ENCODE measurements at places on chromosomes 3 and 15. TPM values are rescaled to one million over a fixed set of nuclear protein-coding genes. Genes with fewer than 3 reads are reported as not detected.

Gene BCL2A1
- 5.1 TPM for total RNA-seq

Gene CHRNA7
- 14.4 TPM for total RNA-seq

Gene NR1I2
- 0.96 TPM for total RNA-seq

Gene RRP9
- total RNA-seq, result 20.9 TPM

Gene MCF2L2
- 7.2 TPM for total RNA-seq

Gene ANKRD63
- not detected for total RNA-seq

Gene SMAD3
- 11.1 TPM for total RNA-seq

Gene CADM2
- total RNA-seq, result 3.4 TPM

Gene RAB27A
- 39.5 TPM for total RNA-seq

DNA sequence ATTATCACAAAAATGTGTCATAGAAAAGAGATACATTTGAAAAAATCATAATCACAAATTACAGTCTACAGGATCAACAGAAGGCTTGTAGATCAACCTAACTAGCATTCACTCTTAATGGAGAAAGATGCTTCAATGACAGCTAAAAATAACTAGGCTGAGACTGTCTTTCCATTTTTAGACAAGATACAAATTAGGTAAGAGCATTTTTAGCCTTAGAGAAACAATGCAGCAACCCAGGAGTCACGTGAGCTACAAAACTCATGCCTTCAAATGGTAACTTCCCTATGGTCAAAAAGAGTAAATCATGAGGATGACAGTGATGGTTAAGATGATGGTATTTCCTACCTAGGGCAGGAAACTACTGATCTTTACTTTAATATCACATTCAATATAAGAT is 415.4 kb downstream of the MAGI1 start:
- no peak for DNase-seq

- peak; percentile 63 for DNase-seq
These were observed 424.8 kb downstream of the LPP start for GRCh38 chr3:188578576-188579363.

DNA sequence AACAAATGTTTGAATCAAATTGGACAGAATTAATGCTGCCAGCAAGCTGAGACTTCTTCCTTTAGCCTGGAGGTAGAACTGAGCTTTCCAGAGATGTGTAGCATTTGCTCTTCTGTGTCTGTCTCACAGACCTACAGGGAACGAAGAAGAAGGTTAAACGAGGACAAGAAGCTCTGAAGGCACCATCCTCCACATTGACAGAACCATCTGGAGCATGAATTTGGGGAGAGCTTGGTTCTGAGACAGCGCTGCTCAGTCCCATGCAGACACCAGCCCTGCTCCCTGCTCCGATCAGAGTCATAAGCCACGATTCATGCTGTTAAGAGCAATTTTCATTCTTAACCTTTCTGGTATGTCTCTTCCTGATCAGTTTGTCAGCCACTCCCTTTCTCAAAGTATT is 7.7 kb upstream of the KY start:
- DNase-seq, result no peak

- no peak for DNase-seq
These were observed 47.5 kb upstream of the FRMD4B start for GRCh38 chr3:69433121-69433968.

DNA sequence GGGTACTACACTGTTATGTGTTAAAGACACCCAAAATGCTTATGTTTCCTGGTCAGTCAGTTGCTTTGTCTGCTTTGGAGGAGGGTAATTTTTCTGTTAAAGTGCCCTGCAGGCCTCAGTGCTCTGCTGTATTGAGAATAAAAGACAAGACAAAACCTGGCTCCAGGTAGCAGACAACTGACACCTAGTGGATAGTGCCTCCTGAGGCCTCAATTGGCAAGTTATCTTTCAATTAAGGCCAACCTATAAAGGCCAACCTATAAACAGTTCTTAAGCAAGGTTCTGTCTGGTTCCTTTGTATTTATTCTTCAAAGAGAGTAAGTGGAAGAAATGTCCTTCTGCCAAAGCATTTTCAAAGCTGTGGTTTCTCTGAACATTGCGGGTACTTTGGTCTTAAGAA is 773.8 kb downstream of the MECOM start:
- no peak for DNase-seq

GRCh38 chr15:67779549-67780111 is 45.7 kb upstream of the SKOR1 start:
- DNase-seq, result no peak

DNA sequence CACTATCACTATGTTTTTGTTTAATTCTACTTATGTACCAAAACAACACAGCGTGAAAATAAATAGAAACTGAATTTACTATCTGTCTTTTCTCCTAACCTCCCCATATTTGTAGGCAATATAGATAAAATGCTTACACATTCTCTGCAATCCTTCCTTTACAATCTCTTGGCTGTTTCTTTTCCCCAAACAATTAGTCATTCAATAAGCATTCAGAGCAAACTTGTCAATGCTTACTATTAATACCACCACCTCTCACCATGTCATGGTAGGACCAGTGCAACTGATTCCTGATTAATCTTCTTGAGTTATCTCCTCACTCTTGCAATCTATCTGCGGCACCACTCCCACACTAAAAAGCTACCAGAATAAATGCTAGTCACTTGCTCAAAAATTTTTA is 74.0 kb upstream of the TTBK2 start:
- peak; percentile 3 for DNase-seq

DNA sequence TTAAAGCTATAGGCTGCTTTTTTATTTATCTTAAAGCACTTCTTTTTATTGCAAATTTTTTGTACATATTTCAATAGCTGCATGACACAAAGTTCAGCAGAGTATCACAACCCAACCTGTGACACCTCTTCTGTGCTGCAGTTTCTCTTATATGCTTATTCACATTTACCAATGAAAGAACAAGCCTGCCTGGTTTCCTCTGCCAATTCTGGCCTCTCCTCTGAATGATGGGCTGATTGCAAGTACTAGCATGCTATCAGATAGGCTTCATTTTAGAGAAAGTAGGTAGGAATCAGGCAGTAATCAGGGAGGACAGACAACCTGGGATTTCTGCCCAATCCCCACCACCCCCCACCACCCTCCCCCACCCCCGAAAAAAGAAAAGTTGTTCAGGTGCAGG is 26.6 kb downstream of the ACKR4 start:
- DNase-seq, result peak; percentile 18

- DNase-seq, result no peak
These were observed 28.4 kb downstream of the USF3 start for GRCh38 chr3:113668015-113668414.

GRCh38 chr3:150323770-150324169 is 84.3 kb upstream of the TSC22D2 start:
- no peak for DNase-seq
